ENCODE measurements at places on chromosomes 16 and 17.

DNA sequence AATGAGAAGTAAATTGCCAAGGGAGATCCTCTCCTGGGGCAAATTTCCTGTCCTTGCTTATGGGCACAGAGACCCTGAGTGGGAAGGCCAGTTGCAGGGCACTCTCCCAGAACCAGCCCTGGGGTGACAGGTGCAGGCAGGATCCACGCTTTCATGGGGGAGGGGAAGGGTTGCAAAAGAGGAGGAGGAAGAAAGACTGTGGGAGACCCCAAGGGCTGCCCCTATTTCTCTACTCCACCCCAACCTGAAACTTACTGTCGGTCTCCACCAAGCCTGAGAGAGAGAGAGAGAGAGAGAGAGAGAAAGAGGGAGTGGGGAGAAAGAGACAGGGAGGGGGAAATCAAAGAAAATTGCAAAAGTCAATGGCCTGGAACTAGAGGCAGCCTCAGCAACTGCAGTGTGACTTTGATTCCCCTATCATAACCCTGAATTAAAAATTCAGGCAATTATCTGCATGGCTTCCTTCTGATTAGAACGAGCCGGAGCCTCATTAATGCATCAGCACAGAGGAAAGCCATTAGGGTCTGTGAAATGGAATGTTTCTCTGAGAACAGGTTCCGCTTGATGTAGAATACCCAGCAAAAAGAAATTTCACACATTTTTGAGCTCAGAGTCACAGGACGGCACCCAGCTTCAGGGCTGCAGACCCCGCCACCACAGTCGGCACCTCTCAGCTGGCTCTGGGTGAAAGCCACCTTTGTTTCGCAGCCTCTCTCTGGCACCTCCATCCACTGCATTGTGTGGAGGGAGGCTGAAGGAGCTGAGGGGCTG is 45.1 kb upstream of the HNF1B start:
- DNase-seq = no peak

GRCh38 chr16:56237451-56237930 is 46.2 kb downstream of the GNAO1 start:
- no peak for DNase-seq

GRCh38 chr16:86075488-86075785 is 176.5 kb downstream of the IRF8 start:
- DNase-seq = peak; percentile 10

DNA sequence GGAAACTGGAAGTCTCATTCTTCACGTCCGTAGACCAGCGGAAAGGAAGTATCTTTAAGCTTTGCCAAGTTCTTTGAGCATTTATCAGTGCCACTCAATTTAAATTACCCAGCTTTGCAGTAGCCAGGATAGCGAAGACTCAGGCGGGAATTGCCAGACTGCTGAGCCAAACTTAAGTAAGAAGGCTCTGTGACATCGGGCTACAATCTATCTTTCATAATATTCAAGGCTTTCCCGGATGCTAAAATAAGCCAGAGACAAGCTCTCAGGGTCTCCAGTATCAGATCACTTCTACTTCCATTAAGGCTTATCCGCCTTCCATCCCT is 436 bp upstream of the BRIP1 start:
- no peak for DNase-seq

DNA sequence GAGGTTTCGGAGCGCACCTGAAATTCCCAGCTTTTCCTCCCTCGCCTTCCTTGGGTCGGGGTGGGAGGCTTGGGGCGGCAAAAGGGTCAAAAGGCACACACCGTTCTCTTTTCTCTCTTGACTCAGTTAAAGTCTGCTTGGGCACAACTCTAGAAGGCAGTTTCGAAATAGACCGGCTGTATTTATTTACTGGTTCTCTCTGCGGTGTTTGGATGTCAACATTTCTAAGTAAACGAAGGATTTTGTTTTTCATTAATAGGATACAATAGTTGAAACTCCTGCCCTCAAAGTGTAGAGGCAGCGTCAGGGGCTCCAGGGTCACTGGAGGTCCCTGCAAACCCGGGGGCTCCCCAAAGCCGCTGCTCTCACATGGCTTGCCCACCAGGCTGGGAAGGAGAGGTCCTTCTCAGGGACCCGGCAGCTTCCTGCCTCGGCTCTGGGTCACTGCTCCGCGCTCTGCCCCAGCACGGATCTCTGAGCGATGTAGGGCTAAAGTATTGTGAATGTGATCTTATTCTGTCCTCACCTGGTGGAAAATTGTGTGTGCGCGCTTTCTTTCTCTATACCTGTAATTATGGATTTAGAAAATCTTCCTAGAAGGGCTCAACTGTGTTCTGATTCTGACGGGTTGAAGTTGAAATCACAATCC is 952 bp downstream of the BMERB1 start:
- DNase-seq = no peak

GRCh38 chr17:75498039-75498725 is 17.2 kb downstream of the CASKIN2 start:
- DNase-seq = no peak

- no peak for DNase-seq
These were observed 7.0 kb upstream of the MILR1 start for GRCh38 chr17:64441772-64442540.

DNA sequence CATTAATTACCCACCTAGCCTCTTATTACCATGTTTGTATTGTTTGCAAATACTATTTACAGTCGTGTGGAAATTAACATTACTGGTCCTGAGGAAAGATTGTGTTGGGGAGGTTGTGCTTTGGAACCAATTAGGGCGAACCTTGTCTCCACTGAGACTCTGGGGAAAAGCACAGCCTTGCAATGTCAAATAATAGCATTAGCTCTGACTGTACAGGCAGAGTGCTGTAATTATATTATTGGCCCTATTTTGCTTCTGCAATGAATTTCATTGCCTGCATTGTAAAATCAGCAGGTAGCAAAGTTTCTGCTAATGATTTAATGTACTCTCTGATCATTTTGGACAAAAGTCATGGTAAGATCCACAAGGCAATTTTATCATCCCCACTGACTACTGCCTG is 97.0 kb downstream of the WWOX start:
- DNase-seq = no peak

DNA sequence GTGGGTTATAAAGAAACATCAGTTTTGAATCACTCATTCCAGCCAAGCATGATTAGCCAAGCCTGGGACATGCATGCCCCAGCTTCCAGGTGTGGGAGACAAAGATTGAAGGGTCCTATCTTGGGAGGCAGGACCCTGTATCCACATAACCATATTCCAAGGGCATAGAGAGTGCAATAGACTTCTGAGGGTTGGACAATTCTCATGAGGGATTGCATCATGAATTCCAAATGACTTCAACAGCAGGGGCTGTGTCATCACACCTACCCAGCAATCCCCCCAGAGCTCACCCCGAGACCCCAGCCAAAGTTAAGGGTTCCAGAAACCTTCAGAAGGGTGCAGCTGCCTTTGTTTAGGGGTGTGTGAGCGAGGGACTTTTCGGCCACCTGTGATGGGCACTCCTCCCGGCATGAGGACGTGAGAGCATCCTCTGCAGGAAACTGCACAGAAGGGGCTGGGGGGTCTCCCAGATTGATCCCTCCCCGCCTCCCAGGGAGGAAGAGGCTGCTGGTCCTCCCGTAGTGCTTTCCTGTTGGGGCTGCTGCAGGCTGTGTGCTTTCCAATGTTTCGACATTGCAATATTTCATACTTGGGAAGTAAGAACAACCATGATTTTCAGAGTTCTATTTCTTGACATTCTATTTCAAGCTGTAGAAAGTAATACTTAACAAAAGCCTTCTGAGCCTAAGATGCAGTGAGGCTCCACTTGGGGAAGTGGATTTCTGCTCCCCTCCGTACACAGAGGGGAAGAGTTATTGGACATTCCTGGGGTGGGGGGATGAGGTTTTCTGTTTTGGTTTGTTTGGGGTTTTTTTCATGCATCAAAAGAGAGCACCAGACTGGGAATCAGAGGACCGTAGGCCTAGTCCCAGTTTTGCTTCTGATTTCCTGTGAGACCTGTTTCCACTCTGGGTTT is 13.3 kb upstream of the PITPNM3 start:
- DNase-seq = no peak

DNA sequence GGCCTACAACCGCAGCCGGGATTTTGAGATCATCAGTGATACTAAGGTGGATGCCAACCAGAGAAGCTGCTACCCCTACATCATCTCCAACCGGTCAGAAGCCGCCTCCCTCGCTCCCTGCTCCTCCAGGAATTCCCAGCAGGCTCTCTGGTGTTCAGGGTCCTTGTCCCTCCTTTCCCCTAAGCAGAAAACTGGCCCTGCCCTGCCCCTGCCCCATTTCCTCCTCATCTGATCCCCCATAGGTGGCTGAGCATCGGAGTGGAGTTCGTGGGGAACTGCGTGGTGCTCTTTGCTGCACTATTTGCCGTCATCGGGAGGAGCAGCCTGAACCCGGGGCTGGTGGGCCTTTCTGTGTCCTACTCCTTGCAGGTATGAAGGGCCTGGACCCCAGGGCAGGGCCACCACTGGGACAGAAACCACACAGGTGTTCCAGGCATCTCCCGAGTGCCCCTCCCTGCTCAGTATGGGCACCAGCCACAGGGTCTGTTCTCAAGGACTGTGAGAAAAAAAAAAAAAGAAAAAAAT is 29.8 kb downstream of the ANKRD40 start:
- no peak for DNase-seq

GRCh38 chr16:8716592-8716991 is 42.2 kb downstream of the ABAT start:
- DNase-seq = no peak

- DNase-seq = peak; percentile 81
These were observed 5.8 kb downstream of the SOCS1 start for GRCh38 chr16:11250091-11250785.

DNA sequence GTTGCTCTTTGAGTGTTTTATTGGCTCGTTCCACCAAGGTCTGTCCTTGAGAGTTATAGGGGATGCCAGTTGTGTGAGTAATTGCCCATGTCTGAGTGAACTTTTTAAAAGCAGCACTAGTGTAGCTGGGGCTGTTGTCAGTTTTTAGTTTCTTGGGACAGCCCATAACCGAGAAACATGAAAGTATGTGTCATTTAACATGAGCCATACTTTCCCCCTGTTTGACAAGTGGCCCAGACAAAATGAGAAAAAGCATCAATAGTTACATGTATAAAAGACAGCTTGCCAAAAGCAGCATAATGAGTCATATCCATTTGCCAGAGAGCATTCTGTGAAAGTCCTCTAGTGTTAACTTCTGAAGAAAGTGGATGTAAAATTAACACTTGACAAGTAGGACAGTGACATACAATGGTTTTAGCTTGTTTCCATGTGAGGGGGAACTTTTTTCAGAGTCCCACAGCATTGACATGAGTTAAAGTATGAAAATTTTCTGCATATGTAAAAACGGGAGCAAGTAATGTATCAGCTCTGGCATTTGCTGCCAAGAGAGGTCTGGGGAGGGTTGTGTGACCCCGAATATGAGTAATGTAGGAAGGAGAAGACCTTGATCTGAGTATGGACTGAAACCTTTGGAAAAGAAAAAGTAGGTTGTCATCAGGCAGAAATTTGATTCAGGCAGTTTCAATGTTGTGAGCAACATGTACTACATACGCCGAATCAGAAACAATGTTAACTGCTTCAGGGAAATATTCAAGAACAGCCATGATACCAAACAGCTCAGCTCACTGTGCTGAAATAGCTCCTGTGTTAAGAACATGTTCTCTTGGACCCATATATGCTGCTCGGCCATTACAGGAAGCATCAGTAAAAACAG is 56.8 kb upstream of the ARL4D start:
- no peak for DNase-seq

DNA sequence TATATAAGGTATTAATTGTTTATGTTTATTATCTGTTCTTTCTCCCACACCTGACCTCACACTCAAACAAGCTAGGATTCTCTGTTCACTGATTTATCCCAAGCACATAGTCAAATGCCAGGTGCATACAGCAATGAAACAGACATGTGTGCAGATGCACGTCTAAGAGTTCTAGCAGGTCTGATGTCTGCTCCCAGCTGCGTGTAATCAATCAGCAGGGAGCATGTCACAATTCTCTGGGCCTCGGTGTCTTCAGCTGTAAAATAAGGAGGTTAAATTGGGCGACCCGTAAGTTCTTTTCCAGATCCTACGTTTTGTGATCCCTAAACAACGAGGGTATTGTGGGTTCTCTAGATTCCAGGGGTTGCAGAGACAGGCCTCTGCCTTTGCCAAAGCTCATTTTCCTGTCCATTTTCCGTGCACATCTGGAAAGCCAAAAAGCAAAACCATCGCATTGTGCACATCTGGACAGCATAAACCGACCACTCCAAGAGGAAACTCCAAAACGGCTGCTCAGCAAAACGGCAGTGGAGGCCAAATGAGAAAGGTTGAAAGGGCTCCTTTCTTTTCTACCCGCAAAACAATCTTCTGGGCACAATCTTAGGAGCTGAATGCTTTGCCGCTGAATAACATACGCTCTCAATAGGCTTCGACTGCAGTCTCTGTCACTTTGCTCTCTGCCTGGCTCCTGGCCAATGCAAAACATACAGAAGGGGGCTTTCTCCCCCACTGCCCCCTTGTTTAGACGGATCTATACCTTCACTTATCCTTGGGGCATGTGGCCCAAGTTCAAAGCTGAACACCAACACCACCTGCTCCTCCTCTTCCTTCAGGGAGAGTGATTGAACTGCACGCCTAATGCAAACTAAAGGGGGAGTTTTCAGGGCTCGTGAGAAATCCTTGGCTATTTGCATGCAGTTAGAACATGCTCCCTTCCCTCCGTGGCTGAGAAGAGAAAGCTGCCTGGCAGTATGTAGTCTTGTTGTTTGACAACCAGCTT is 426.3 kb downstream of the SLC39A11 start:
- no peak for DNase-seq

- peak; percentile 39 for DNase-seq
These were observed 1.3 kb upstream of the ZACN start for GRCh38 chr17:76077584-76078110.

DNA sequence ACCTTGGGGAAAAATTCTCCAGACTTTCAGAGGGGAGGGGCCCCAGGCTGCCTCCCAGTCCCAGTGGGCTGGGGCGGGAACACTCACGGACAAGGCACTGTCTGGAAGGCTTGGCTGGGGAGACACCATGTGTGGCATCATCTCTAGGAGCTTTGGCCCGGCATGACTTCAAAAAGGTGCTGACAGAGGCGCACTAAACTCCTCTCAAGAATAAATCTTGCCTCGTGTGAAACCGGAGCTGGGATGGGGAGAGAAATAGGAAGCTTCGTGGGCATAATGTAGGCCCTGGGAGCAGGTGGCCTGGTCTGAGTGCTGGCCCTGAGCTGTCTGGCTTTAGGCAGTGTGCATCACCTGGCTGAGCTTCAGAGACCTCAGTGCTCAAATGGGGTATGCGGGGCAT is 5.7 kb downstream of the WSCD1 start:
- DNase-seq = no peak

- DNase-seq = no peak
These were observed 29.0 kb downstream of the RBBP6 start for GRCh38 chr16:24568392-24568791.

All from H9 (cell line).